ENCODE measurements at places on chromosomes 5 and 9. TPM values are rescaled to one million over a fixed set of nuclear protein-coding genes. Genes with fewer than 3 reads are reported as not detected.

Gene TLN1
- total RNA-seq, result 215 TPM

Gene AQP3
- total RNA-seq, result 47.9 TPM

Gene CTSL
- total RNA-seq, result 134 TPM

Gene SLF1
- 8.5 TPM for total RNA-seq

Gene IL17B
- 5.6 TPM for total RNA-seq

Gene SLC23A1
- total RNA-seq, result not detected

All from breast epithelium (tissue), 4 donors.